ENCODE measurements at places on chromosomes 16 and 17.

DNA sequence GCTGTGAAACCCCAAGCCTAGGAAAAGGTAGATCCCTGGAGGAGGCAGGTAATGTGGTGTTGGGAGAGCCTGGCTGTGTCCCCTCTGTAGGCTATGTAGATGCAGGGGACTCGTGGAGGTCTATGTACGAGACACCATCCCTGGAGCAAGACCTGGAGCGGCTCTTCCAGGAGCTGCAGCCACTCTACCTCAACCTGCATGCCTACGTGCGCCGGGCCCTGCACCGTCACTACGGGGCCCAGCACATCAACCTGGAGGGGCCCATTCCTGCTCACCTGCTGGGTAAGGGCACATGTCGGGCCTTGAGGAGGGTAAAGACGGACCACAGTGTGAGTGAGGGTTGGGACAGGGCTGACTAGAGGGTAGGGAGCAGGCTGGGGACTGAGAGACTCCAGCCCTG lies 12.0 kb downstream of the ACE start:
- no peak for DNase-seq

DNA sequence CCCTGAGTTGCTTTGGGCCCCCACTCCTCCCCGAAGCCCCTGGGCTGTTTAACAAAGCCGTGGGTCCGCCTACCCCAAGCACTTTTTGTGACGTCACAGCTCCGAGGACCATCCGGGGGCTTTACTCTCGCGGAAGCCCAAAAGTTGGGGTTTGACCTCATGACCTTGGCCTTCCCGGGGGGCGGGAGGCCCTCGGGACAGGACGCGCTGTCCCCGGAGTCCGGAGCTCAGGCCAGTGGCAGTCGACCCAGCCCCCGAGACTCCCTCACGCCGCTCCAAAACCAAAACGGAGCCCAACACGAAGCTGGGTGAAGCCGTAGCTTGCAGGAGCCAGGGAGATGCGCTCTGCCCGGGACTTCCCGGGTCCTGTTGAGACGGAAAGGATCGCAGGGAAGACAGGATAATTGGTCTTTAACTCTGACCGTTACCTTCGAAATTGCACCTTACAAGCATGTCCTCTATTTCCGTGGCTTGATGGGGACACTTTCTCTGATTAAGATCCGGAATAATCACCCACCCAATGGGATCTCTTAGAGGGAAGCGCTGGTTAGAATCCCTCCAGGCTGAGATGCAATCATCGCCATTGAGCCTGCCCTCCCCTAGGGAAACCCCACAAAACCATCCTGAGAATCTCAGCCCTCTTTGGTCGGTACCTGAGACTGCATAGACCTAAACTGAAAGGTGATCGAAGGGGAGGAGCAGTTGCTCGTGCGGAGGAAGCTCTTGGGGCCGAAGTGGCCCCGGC lies 4.9 kb upstream of the SOX9 start:
- no peak for DNase-seq

DNA sequence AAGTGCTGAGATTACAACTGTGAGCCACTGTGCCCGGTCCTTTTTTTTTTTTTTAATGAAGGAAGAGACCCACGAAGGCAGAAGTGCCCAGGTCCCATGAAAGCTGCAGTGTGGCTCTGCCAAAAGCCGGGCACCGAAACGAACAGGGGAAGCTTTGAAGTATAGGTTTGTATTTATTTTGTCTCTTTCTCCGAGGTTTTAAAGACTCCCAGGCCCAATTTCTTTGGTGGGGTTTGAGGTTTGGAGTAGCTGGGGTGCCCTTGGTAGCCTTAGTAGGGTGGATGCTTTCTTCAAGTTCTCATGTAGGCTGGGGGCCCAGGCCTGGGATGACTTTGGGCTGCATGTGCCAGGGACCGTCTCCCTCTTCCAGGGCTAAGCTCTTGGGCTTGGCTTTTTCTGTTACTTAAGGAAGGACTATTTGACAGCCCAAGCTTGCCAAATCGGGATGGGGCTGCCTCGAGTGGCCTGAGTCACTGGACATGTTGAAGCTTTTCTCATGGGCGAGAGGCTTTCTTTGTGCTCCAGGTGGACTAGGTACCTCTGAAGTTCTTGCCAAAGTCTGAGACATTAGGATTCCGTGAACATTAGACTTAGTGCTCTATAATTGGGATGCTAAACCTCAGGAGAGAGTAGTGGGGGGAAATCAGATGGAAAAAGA lies 66.3 kb downstream of the WIPI1 start:
- no peak for DNase-seq

GRCh38 chr16:68200088-68200783 lies 35.7 kb downstream of the ESRP2 start:
- DNase-seq, result no peak

- DNase-seq, result no peak
Observed at GRCh38 chr16:13791095-13791494, 128.9 kb upstream of the ERCC4 start.

GRCh38 chr17:10071141-10071540 lies 127.3 kb downstream of the GAS7 start:
- no peak for DNase-seq

GRCh38 chr17:43573579-43574321 lies 27.6 kb upstream of the ETV4 start:
- DNase-seq, result no peak

DNA sequence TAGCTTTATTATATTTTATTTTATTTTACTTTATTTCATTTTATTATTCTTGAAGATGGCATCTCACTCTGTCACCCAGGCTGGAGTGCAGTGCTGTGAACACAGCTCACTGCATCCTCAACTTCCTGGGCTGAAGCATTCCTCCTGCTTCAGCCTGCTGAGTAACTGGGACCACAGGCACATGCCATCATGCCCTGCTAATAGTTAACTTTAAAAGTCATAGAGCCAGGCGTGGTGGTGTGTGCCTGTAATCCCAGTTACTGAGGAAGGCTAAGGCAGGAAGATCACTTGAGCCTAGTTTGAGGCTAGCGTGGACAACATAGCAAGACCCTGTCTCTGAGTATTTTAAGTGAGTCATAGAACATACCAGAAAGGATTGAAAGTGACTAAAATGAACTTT lies 38.7 kb downstream of the ESRP2 start:
- DNase-seq, result no peak

DNA sequence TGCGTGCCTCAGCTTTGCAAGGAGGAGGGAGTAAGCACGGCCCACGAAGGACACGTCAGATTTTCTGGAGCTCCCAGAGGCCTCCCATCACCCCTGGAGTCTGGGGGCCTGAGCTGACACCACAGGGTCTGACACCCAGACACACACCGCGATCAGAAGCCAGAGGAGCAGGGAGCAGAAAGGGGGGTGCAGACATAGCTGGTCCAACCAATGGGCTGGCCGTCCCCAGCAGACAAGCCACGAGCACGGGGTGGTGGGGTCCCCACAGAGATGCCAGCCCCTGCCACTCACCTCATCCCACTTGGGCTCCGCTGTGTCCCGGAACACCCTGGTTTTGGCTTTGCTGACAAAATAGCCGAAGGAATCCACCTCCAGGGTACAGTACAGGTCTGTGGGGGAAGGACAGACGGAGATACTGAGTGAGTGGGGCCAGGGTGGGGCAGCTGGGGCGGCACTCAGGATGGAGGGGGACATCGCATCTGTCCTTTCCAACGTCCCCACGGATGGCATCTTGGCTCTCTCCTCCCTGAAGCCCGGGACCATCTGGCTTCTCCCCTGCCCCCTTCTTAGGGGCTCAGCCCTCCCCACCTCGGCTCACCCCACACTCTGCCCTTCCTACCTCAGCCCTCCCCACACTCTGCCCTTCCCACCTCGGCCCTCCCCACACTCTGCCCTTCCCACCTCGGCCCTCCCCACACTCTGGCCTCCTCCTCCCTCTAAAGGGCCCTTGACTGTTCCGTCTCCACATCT lies 53.5 kb downstream of the TIMM22 start:
- no peak for DNase-seq

DNA sequence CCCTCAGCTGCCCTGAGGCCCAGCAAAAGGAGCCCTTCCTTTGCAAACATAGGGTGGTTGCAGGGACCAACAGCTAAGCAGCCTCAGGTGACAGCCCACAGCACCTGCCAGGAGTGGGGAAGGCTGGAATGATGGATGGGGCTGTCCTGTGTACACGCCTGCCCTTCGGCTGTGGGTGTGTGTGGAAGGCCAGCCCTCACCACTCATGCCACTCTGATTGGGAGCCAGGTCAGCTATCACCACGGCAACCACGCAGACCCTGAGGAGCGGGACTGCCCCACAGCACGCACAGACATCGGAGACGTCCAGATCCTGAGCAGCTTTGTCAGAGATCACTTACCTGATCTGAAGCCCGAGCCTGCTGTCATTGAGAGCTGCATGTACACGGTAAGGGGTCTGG lies 11.9 kb downstream of the PIPOX start:
- no peak for DNase-seq

DNA sequence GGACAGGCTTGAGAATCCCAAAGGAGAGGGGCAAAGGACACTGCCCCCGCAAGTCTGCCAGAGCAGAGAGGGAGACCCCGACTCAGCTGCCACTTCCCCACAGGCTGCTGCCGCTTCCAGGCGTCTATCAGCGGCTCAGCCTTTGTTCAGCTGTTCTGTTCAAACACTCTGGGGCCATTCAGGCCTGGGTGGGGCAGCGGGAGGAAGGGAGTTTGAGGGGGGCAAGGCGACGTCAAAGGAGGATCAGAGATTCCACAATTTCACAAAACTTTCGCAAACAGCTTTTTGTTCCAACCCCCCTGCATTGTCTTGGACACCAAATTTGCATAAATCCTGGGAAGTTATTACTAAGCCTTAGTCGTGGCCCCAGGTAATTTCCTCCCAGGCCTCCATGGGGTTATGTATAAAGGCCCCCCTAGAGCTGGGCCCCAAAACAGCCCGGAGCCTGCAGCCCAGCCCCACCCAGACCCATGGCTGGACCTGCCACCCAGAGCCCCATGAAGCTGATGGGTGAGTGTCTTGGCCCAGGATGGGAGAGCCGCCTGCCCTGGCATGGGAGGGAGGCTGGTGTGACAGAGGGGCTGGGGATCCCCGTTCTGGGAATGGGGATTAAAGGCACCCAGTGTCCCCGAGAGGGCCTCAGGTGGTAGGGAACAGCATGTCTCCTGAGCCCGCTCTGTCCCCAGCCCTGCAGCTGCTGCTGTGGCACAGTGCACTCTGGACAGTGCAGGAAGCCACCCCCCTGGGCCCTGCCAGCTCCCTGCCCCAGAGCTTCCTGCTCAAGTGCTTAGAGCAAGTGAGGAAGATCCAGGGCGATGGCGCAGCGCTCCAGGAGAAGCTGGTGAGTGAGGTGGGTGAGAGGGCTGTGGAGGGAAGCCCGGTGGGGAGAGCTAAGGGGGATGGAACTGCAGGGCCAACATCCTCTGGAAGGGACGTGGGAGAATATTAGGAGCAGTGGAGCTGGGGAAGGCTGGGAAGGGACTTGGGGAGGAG lies at the start of gene CSF3:
CSF3 (plus strand) TSS at position 436 of the 993 bp plus-strand sequence; CDS start at position 471, 35 bp downstream.
- no peak for DNase-seq

GRCh38 chr16:15792563-15792971 lies 64.3 kb downstream of the MYH11 start:
- no peak for DNase-seq

DNA sequence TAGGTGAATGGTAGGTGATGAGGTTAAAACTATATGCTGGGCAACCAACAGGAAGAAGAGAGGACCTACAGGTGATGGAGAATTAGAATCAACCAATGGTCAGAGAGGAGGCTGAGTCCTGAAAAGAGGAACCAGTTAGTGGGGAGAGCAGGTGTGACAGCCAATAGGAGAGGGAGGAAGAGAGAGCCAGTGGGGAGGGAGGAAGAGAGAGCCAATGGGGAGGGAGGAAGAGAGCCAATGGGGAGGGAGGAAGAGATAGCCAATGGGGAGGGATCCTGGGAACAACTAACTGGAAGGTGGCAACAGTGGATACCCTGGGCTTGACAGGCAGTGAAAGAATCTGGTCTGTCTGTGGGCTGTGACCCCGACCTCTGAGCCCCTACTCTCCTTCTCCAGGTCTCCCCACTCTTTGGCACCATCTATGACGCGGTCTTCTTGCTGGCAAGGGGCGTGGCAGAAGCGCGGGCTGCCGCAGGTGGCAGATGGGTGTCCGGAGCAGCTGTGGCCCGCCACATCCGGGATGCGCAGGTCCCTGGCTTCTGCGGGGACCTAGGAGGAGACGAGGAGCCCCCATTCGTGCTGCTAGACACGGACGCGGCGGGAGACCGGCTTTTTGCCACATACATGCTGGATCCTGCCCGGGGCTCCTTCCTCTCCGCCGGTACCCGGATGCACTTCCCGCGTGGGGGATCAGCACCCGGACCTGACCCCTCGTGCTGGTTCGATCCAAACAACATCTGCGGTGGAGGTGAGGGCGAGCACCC lies 3.7 kb downstream of the GUCY2D start:
- no peak for DNase-seq

GRCh38 chr16:4376126-4376892 lies 4.7 kb downstream of the VASN start:
- DNase-seq, result peak; percentile 74

DNA sequence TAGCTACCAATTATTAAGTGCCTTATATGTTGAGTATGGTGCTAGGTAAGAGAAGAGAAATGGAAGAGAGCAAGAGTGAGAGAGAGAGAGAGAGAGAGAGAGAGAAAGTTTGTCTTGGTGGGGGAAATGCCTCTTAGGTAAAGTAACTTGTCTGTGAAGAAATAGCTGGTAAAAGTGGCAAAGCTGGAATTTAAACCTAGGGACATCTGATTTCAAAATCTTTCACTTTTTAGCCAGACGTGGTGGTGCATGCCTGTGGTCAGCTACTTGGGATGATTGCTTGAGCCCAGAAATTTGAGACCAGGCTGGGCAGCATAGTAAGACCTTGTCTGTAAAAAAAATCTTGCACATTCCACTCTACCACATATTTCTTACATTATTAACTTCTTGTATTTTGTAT lies 23.0 kb upstream of the CDR2 start:
- no peak for DNase-seq

GRCh38 chr17:68456339-68457167 lies 743 bp downstream of the WIPI1 start:
- DNase-seq, result peak; percentile 41

GRCh38 chr16:51002881-51003490 lies 148.1 kb downstream of the SALL1 start:
- no peak for DNase-seq

- DNase-seq, result no peak
Observed at GRCh38 chr17:33105911-33106310, 114.3 kb downstream of the SPACA3 start.

- no peak for DNase-seq
Observed at GRCh38 chr16:56274369-56274768, 83.1 kb downstream of the GNAO1 start.

DNA sequence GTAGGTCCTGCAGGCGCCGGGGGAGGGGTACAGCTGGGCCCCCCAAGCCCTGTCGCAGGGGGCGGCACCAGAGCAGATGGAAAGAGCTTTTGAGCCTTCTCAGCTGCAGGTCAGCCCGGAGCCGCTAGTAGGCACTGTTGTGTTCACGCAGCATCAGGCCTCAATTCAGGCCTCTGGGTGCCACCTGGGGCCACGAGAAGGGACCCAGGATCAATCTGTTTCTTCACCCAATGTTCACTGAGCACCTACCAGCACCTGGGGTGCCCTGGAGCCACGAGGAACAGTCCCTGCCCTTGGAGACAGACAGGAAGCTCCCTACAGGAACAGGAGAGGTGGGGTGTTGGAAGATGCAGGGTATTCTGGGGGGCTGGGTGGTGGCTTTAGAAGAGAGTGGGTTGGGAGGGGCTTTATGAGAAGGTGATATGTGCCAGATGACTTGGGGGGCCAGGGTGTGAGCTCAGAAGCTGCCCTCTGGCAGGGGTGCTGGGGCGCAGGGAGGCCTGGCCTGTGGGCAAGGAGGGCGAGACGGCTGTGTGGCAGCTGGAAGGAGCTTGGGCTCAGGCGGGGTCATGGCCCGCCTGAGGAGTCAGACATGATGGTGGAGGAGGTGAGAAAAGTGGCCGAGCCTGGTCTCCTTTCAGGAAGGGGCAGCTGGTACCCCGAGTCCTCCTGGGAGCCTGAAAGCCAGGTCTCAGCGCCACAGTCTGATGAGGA lies 121.9 kb upstream of the GSE1 start:
- DNase-seq, result no peak

- DNase-seq, result no peak
Observed at GRCh38 chr17:12395733-12396354, 269.8 kb upstream of the MYOCD start.

All from C1 segment of cervical spinal cord (tissue), 14 donors.